ENCODE measurements at places on chromosomes 1 and 21.
A peak's percentile ranks its signal among the peaks of the same experiment; 100 is the strongest.

DNA sequence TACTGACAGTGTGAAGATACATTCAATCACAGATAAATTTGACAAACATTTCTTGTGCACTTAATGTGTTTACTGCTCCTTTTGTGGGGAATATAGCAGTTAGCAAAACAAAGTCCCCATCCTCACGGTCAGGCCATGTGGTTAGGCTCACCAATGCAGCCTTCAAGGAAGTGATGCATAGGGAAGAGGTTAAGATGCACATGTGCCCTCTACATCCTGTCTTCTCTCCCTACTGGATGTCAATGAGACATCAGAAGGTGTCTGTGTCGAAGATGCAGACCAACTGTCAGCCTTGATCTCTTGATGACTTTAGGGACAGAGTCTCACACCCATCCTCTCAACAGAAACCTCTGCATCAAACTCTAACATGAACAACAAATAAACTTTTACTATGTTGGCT lies 78.7 kb downstream of the FH start:
- no peak for DNase-seq

DNA sequence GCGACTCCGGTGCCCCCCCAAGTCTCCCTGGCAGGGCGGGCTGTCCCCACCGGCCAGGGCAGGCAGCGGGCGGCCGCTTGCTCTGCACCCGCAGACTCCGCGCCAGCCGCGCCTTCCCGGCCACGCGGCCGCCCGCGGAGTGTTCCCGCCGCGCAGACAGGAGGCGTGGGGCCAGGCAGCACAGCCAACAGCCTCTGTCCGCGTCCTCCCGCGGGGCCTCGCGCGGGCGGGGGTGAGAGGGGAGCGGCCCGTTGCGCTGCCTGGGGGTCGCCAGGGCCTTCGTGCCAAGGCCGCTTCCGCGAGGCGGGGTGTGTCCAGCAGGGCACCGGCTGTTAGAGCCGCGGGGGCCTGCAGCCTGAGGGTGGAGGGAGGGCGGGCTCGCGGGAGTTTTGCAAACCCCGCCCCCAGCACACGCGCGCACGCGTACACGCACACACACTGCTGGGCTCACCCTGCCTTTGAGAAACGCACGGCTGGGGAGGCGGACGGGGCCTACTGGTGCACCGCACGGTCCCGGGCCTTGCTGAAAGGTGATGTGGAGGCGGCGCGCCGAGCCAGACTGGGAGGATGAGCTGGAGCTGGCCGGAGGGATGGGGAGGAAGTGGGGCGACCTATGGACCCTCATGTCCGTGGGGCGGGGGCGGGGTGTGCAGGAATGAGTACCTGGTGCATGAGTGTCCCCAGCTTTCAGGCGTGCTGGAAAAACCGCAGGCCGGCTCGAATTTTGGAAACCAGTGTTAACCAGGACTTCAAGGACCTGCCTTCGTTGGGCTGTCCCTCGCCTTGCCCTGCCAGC lies 41.5 kb downstream of the KIAA1614 start:
- DNase-seq, result no peak

DNA sequence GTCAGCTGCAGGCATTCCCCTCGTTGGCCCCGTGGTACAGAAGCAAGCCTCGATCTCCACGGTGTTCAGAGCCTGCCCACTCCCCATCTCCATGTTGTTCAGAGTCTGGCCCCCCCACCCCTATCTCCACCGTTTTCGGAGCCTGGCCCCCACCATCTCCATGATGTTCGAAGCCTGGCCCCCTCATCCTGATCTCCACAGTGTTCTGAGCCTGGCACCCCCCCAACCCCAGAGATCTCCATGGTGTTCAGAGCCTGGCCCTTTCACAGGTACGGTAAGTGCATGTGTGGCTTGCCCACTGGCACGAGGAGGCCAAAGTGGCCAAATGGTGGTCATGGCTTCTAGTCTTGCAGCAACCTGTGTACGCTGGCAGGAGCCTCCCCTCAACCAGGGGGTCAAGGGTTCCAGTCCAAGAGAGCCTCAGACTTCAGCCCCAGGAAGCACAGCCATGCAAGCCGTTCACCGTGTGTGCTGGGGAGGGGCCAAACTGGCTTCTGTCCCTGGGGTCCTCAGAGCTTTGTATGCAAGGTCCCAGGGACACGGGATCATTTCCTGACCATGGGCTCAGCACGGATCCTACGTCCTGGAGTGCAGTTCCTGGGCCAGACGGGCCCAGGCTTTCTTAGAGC lies 13.3 kb upstream of the PCBP3 start:
- DNase-seq, result no peak

DNA sequence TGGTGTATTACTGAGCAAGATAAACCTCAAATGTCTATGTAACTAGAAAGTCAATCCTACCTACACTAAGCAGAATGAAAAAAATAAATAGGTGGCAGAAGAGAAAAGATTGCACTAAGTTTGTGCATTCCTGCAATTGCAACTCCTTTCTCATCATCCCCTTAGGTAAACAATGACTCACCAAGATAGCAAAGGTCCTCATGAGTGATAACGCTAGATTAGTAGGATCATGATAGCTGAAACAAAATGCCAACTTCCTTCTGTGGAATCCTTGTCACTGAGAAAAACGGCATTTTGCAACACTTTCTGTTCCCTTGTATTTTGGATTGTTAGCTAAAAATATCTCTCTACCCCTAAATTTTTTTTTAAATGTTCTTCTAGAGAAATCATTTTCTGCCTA lies 20.0 kb upstream of the FCER1A start:
- no peak for DNase-seq

- DNase-seq, result no peak
Measured at GRCh38 chr1:154772606-154773506, 97.2 kb downstream of the KCNN3 start.

- no peak for DNase-seq
Measured at GRCh38 chr21:40829308-40829707, 17.6 kb downstream of the DSCAM start.

- peak; percentile 83 for DNase-seq
Measured at GRCh38 chr1:146035048-146035423, 13.5 kb upstream of the HJV start.

- peak; percentile 62 for DNase-seq
Measured at GRCh38 chr1:54309631-54310366, 96.4 kb downstream of the SSBP3 start.

- no peak for DNase-seq
Measured at GRCh38 chr1:200751717-200752116, 13.0 kb downstream of the CAMSAP2 start.

DNA sequence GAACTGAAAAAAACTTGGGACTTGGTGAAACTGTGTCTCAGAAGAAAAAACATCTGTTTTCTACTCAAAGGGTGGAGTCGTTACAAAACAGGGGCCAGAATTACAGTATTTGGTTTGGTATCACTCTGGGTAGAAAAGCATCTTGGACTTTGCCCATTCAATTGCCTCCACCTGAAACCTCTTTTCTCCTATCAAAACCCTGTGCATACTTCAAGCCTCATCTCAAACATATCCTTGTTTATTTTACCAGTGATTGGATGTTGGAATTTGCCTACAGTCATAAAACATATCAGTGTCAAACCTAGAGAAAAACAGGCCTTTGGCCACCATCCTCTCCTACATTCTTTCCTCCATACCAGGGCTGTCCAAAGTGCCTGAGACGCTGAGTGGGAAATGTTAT lies 281.5 kb downstream of the PLPP3 start:
- no peak for DNase-seq

- DNase-seq, result no peak
Measured at GRCh38 chr1:27290581-27290980, 31.4 kb upstream of the TMEM222 start.

GRCh38 chr1:82555501-82555900 lies 754.8 kb downstream of the ADGRL2 start:
- no peak for DNase-seq

DNA sequence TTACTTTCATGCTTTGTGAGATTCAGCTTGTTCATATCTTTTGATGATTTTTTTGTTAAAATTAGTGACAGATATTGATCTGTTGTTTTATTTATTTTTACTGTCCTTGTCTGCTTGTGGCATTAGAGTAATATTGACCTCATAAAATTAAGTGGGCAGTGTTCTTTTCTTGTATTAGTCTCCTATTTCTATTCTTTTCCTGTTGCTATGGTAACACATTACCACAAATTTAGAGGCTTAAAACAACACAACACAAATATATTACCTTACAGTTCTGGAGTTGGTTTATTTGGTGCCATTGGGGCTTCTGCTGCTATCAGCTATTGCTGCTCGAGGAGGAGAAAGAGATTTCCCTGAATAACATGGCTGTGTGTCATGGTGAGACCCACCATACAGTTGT lies 135.7 kb downstream of the C1orf94 start:
- no peak for DNase-seq

DNA sequence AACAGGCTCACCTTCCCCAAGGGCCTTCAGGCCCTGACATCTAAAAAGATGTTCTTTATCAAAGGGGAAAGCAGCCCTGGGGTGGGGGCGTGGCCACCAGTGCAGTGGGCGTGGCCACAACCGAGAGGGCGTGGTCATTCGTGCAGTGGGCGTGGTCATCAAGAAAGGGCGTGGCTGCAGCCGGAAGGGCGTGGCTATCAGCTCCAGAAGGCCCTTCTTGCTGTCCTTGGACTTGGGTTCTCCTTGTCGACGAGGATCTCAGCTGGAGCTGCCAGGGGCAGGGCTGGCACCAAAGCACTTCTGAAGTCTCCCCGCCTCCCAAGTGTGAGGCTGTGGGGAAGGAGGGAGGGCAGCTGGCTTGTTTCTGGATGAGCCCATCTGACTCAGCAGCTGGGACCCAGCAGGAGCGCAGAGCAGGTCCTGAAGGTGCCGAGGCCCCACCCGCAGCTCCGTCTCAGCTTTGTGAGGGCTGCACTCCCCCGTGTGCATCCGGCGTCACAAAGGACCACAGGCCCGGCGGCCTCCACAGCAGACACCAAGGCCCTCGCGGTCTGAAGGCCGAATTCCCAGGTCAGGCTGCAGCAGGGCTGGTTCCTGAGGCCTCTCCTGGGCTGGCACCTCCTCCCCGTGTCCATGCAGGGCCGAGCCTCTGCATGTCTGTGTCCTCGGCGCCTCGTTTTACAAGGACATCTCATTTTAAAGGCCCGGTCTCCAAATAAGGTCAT lies 12.8 kb downstream of the PDE9A start:
- no peak for DNase-seq

- DNase-seq, result peak; percentile 92
Measured at GRCh38 chr1:245173446-245174211, 18.8 kb downstream of the KIF26B start.

DNA sequence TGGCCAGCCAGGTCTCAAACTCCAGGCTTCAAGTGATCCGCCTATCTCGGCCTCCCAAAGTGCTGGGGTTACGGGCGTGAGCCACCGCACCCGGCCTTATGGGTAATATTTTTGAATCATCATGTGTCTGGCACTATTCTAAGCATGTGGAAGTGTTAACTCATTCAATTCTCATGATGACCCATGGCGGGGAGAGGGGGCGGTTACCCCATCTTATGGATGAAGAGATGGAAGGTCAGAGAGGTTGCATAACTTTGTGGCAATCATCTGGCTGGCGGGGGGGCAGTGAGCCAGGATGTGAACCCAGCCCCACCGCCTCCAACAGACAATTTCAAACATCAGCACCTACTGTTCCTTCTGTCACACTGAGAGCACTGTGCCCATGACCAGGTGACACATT lies 11.5 kb upstream of the TAS1R2 start:
- DNase-seq, result no peak

DNA sequence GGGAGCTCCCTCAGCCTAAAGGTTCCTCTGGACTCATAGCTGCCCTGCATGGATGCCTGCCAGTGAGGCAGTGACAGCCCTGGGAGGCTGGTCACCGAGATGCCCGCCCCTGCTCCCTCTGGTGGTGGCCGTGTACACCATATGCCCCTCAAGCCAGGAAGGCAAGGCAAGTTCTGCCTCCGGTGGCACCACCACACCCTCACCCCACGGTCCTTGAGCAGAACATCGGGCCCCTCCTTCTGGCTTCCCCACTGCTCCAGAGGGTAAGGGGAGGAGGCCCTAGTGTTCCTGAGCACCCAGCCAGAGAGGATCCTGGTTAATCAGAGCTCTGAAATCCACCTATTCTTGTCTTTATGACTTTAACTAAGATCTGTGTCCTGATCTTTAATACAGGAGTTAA lies 1.5 kb upstream of the S100A14 start:
- no peak for DNase-seq

DNA sequence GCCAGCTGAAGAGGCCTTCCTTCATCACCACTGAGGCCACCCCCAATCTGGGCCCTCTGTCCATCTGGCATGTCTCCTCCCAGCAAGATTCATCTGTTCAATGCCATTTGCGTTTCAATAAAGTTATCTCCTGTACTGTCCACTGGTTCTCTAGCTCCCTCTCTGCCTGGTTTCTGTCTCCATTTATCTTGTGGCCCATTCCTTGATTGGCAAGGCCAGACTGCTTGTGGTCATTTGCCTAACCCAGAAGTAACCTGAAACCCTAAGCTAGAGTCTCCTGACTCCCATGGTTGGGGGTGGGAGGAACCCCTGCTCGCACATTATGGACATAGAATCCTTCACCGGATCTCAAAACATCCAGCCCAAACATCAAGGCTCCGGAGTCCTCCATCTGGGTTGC lies 2.1 kb upstream of the IPO9 start:
- no peak for DNase-seq

DNA sequence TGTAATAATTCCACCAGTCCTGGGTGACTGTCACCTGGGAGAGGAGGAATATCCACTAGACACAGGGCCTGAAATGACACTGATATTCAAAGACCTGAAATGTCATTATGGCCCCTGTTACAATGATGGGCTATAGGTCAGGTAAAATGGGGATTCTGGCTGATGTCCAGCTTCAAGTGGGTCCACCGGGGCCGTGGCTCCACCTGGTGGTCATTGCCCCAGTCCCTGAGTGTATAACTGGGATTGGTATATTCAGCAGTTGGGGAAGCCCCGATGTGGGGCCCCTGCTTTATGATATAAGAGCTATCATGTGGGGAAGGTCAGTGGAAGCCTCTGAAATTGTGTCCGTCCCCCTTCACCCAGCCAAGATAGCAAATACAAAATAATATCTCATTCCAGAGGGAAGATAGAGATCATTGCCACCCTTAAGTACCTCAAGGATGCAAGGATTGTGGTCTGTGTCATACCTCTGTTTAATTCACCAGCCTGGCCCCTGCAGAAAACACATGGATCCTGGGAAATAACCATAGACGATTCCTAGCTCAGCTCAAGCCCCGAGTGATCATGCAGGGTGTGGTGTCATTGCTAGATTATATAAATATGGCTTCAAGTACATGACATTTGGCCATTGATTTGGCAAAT lies 19.4 kb downstream of the PLEKHO1 start:
- peak; percentile 15 for DNase-seq

DNA sequence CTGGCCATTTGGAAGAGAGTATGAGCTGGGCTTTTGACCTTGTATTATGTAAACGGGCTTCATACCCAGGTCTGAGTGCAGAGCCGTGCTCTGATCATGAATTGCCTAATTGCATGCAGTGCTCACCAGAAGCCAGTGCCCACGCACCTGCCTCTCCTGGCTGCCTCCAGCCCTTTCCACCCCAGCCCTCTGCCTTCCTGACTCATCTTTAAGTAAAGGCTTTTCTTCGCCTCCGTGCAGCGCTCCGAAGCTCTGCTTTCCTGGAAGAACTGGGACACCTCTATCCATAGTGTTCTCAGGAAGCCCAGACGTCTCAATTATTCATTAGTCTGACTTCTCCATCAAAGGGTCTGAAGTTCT lies 413.7 kb downstream of the PTPRU start:
- no peak for DNase-seq

- DNase-seq, result no peak
Measured at GRCh38 chr21:42670884-42671283, 17.5 kb downstream of the PDE9A start.

- no peak for DNase-seq
Measured at GRCh38 chr1:160206421-160207117, 1.4 kb downstream of the PEA15 start.

Data from NCI-H2227 treated with DMSO at 0.1 percent for 48 hours (cell line).